ENCODE measurements at places on chromosomes 1 and 21.

DNA sequence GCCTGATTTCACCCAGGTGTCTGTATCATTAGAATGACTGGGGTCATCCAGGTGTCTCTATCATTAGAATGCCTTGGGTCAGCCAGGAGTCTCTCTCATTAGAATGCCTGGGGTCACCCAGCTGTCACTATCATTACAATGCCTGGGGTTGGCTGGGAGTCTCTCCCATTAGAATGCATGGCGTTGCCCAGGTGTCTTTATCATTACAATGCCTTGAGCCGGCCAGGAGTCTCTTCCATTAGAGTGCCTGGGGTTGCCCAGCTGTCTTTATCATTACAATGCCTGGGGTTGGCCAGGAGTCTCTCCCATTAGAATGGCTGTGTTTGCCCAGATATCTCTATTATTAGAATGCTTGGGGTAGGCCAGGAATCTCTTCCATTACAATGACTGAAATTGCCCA is 61.6 kb downstream of the RNF187 start:
- DNase-seq: no peak

DNA sequence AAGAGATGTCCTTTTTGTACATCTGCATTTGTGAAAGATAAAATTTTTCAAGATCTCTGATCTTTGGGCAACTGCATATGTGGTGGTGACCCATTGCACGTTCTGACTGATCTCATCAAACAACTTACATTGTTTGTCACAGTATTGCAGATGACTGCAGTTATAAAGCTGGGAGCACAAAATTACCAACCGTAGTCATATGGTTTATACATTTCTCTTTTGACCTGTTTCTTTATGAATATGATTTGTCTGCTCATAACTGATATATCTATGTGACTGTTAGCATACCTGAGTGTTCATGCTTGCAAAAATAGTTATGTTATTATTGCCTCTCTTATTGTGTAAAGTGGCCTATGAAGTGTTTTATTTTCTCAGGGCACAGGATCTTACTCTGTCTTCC is 43.7 kb upstream of the HMCN1 start:
- no peak for DNase-seq

DNA sequence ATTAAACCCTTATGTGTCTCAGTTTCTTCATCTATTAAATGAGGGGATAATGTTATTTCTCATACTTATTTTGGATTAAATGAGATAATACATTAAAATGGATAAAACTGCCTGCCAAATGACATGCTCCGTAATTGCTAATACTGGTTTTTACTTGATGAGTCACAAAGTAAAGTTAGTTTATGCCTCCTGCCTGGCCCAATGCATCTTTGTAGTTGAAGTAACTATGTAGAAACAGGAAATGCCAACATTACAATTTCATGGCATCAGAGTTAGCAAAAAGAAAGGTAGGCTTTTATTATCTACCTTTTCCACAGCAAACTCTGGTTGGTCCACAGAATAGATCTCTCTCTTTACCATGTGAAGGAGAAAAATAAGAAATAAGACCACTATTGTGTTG is 214.5 kb downstream of the TBX15 start:
- DNase-seq: no peak

DNA sequence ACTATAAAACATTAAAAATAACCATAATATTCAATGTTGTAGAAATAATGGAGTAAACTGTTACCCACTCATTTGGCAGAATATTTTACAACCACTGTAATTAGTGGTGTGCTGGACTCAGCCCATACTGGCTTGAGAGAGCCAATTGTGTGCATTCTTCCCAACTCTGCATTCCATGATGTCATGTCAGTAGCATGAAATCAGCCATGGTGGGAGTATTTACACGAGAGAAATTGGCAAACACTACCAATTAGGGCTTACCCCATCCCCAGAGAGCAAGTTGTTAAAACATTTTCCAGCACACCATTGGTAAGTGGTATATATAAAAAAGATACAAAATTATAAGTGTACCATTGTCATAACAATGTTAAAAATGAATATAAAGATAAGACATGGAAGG is 19.1 kb upstream of the QSOX1 start:
- DNase-seq: no peak

- no peak for DNase-seq
Observed at GRCh38 chr1:165365341-165365740, 8.8 kb upstream of the LMX1A start.

Data from BJ (cell line).